A673 (cell line): ENCODE measurements at places on chromosomes 4 and X. TPM values are rescaled to one million over a fixed set of nuclear protein-coding genes. Genes with fewer than 3 reads are reported as not detected.

- H3K27ac ChIP-seq, result no peak overlapping the region
- no peak for DNase-seq
- no peak overlapping the region for H3K4me3 ChIP-seq
- no peaks in the 10 kb centered on the region for H3K4me1 ChIP-seq
- no peaks in the 10 kb centered on the region for H3K36me3 ChIP-seq
Measured at GRCh38 chr4:95446173-95446572, 102.6 kb downstream of the UNC5C start.

DNA sequence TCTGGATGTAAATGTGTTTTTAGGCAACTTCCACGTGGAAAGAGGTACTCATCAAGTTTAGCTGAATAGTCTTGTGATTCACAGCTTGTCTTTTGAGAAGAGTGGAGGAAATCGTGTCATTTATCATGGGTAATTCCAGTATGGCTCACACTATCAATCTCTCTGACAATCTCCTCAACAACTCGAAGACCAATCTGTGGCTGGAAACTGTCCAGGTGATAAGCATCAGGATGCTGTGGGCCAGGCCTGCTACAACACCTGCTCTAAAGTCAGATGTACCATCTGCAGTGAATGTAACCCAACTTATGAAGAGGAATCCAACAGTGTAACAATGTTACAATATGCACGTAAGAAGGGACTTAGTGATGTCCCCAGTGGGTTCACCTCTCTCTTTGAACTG lies 132.1 kb upstream of the GK2 start:
- H3K27ac ChIP-seq, result no peak overlapping the region
- no peak overlapping the region for H3K4me3 ChIP-seq
- DNase-seq, result no peak
- no peaks in the 10 kb centered on the region for H3K27me3 ChIP-seq
- no peaks in the 10 kb centered on the region for H3K4me1 ChIP-seq

DNA sequence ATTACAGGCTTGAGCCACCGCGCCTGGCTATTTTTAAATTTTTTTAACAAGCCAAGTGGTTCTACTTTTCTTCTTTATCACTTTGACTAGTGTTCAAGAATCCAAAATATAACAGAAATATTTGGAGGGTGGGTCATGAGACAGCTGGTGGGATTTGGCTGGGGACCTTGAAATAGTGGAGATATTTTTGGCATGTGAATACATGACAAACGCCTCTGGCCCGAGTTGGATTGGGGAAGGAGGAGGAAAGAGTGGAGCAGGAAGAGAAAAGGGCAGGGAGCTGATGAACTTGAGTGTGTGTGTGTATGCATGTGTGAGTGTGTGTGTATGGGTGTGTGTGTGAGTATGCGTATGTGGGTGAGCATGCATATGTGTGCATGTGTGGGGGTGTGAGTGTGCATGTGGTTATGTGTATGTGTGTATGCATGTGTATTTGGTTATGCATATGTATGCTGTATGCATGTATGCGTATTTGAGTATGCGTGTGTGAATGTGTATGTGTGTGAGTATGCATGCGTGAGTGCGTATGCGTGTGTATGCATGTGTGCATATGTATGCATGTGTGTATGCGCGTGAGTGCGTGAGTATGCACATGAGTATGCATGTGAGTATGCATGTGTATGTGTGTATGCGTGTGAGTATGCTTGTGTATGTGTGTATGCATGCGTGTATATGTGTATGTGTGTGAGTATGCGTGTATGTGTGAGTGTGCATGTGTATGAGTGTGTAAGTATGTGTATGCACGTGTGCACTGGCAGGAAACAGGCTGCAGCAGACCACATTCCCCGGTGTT lies 49.6 kb downstream of the JADE1 start:
- no peak overlapping the region for H3K4me3 ChIP-seq
- DNase-seq, result no peak
- H3K36me3 ChIP-seq, result peaks cover 75% of the 10 kb centered on the region
- no peaks in the 10 kb centered on the region for H3K27me3 ChIP-seq
- no peaks in the 10 kb centered on the region for H3K4me1 ChIP-seq
- no peak overlapping the region for H3K27ac ChIP-seq

GRCh38 chr4:120007191-120007871 lies 59.3 kb downstream of the MAD2L1 start:
- H3K4me1 ChIP-seq, result peaks cover 7% of the 10 kb centered on the region
- no peaks in the 10 kb centered on the region for H3K27me3 ChIP-seq
- H3K4me3 ChIP-seq, result no peak overlapping the region

DNA sequence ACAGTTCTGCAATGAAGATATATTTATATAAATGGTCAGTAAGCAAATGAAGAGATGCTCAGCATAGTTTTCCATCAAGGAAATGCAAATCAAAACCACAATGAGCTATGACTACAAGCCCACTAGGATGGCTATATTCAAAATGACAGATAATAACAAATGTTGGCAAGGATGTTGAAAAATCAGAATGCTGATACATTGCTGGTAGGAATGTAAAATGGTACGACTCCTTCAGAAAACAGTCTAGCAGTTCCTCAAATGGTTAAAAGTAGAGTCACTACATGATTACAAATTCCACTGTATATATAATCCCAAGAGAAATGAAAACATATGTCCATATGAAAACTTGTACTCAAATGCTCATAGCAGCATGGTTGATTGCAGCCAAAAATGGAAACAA lies 425.0 kb upstream of the ATOH1 start:
- H3K27ac ChIP-seq, result no peak overlapping the region
- no peak for DNase-seq
- H3K36me3 ChIP-seq, result no peaks in the 10 kb centered on the region
- no peaks in the 10 kb centered on the region for H3K27me3 ChIP-seq
- H3K4me1 ChIP-seq, result no peaks in the 10 kb centered on the region
- H3K4me3 ChIP-seq, result no peak overlapping the region

GRCh38 chr4:4853371-4853823 lies 6.1 kb upstream of the MSX1 start:
- peak overlapping the region; percentile 38 for H3K4me3 ChIP-seq
- no peak overlapping the region for H3K27ac ChIP-seq
- no peaks in the 10 kb centered on the region for H3K36me3 ChIP-seq
- no peak for DNase-seq
- no peaks in the 10 kb centered on the region for H3K4me1 ChIP-seq
- peaks cover 32% of the 10 kb centered on the region for H3K27me3 ChIP-seq

GRCh38 chr4:80452768-80453167 lies 117.2 kb downstream of the CFAP299 start:
- H3K4me3 ChIP-seq, result no peak overlapping the region
- no peak for DNase-seq

DNA sequence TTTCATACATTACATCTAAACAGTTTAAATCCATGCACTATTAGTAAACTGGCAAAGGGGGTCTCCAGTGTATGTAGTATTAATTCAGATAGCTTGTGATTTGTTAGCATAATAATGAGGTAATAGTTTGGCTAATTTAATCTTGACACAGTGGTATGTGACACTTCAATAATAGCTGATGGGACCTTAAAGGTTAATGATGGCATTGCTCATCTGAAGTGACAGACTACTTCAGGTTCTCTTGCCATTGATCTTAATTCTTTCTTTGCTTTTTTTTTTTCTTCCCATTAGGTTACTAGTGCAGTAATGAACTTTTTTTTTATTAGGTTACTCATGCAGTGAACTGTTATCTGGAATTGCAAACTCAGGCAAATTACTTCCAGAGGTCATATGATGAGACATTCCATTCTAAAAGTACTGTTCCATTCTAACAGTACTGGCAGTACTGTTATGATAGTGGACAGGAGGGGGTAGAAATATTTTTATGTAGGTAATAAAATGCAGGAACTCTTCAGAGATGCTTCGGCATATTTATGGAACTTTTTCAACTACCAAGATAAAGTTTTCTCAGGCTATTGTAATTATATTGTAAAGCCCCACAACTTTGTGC lies 911.3 kb upstream of the LCORL start:
- no peak for DNase-seq
- H3K36me3 ChIP-seq, result no peaks in the 10 kb centered on the region
- H3K4me1 ChIP-seq, result no peaks in the 10 kb centered on the region
- H3K27me3 ChIP-seq, result no peaks in the 10 kb centered on the region
- no peak overlapping the region for H3K4me3 ChIP-seq

- DNase-seq, result no peak
- no peaks in the 10 kb centered on the region for H3K36me3 ChIP-seq
- H3K27me3 ChIP-seq, result no peaks in the 10 kb centered on the region
- H3K4me3 ChIP-seq, result no peak overlapping the region
- H3K4me1 ChIP-seq, result no peaks in the 10 kb centered on the region
Measured at GRCh38 chrX:37287741-37288444, 61.3 kb upstream of the PRRG1 start.

DNA sequence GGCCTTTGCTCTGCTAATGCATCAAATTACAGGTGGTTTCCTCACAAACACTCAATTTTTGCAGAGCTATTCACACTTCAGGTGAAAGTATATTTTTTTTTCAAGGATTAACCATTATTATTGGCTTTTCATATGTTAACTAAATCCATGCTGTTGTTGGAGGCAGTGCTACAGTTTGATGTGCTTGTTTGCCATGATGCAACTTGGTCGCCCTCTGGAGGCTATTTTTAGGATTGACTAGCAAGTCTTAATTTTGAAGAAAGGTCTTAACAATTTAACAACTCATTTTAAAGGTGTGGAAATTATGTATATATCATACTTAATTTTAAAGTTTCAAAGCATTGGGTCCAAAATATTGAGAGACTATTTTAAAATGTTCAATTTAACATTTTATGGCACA lies 168.8 kb upstream of the FAM47A start:
- no peaks in the 10 kb centered on the region for H3K27me3 ChIP-seq
- peak; percentile 60 for DNase-seq
- H3K36me3 ChIP-seq, result no peaks in the 10 kb centered on the region
- H3K4me3 ChIP-seq, result no peak overlapping the region
- H3K4me1 ChIP-seq, result no peaks in the 10 kb centered on the region

DNA sequence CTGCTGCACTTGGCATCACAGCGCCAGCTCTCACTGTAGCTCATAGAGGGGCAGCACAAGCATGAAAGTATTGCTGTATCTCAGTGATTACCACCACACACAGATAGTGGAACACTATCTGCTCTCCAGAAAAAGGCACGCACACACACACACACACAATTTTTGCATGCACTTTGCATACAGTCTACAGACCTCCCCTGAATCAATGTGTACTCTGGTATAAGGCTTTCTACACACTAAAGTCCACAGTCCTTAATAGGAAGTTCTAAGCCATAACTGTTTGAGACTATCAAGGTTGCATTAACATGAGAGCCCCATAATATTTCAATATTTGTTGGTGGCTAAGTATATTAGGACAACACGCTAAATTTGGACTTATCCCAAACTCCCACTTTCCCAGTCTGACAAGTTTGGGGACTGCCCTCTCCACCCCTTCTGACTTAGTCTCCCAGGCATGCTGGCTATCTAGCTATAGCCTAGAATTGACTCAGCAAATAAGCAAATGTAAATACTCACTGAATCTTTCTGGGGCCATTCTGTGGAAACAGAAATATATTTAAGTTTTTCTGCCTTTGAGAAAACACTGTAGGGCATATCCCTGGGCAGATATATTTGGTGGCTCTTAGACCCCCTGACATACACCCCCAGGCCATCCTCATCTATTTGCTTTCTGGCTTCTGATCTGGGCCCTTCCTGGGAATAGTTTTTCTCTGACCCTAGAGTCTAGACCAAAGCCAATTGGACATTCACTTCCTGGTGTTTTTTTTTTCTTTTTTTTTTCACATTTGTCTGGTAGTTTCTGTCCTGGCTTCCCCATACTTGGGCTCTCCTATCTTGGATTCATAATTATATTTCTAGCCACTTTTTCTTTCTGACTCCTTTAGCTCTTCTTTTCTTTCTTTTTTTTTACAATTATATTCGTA lies 36.4 kb upstream of the CT47C1 start:
- H3K27ac ChIP-seq, result no peak overlapping the region
- no peaks in the 10 kb centered on the region for H3K4me1 ChIP-seq
- no peak for DNase-seq
- H3K4me3 ChIP-seq, result no peak overlapping the region
- no peaks in the 10 kb centered on the region for H3K36me3 ChIP-seq
- no peaks in the 10 kb centered on the region for H3K27me3 ChIP-seq

DNA sequence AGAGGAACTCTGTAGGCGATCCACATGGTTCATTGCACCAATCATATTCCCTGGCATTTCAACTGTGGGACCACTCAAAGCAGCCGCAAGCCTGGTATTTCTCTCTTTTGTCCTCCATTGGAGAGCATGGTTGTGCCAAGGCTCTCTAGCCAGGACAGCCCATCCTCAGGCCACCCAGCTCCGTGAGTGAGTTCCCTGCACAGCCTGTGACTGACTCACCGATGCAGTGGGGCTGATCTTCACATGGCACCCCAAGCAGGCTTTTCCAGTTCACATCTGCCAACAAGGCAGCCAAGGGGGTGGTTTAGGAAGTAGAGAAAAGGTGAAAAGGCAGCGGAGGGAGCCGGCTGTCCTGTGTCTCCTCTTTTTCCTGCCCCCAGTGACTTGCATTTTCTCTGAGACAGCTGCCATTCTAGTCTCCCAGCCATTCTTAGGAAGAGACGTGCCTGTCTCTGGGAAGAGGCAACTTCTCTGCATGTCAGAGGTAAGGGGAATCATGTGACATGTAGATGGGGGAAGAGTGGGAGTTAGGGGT lies 69.2 kb downstream of the MID1IP1 start:
- no peaks in the 10 kb centered on the region for H3K36me3 ChIP-seq
- no peaks in the 10 kb centered on the region for H3K4me1 ChIP-seq
- no peak overlapping the region for H3K27ac ChIP-seq
- H3K4me3 ChIP-seq, result no peak overlapping the region

GRCh38 chr4:124786634-124787033 lies 74.1 kb upstream of the ANKRD50 start:
- H3K27me3 ChIP-seq, result no peaks in the 10 kb centered on the region
- no peaks in the 10 kb centered on the region for H3K4me1 ChIP-seq
- no peak for DNase-seq
- no peak overlapping the region for H3K27ac ChIP-seq
- no peak overlapping the region for H3K4me3 ChIP-seq

The NEXMIF gene
- 0.28 and 0.31 TPM in 2 replicates for total RNA-seq

The MSANTD1 gene
- 2.3 and 2.6 TPM in 2 replicates for total RNA-seq

The CC2D2A gene
- total RNA-seq, result 25.2 and 29.7 TPM in 2 replicates

The GDPD2 gene
- 0.68 and 0.84 TPM in 2 replicates for total RNA-seq

The ASB12 gene
- not detected in 2 replicates for total RNA-seq

The SMIM43 gene
- 0.37 and 0.45 TPM in 2 replicates for total RNA-seq

The CBLL2 gene
- not detected in 2 replicates for total RNA-seq

The CFAP47 gene
- total RNA-seq, result 1.7 and 1.8 TPM in 2 replicates
